ENCODE measurements at places on chromosomes 5 and 9.
A peak's percentile ranks its signal among the peaks of the same experiment; 100 is the strongest.

DNA sequence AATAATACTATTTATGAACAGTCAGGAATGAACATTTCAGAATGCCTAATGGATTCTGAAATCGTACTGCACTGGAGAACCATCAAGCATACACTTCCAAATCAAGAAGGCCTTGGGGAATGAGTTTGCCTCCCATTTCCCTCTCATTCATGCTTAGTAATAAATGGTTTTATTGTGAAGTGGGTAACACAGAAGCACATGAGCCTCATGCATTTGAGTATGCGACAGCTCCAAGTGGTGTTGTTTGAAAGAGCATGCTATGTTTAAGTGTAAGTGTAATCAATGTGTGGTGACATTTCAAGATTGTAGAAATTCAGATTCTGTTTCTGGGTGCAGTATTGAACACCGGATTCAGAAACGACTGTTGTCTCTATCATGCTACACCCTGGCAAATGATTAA lies 60.0 kb downstream of the SGCD start:
- no peak for DNase-seq

- no peak for DNase-seq
Observed at GRCh38 chr9:130137081-130137640, 35.0 kb upstream of the NCS1 start.

- DNase-seq, result no peak
Observed at GRCh38 chr9:95833546-95834178, 41.8 kb upstream of the ERCC6L2 start.

DNA sequence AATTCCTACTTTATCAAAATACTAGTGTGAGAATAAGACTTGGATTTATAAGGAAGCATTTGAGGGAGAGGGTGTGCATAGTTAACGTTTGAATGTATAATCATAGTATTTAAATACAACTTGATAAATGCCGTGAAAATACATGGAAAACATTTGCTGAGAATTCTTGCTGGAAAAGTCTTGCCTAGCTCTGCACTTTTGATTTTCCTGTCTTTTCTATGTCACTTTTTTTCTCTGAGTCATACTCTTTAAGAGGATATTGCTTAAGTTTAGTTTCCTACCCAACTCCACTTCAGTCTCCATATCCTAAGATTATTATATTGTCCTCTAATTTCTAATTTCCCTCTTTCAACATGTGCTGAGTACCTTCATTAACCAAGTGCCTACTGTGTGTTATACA lies 616.6 kb upstream of the SEMA6A start:
- no peak for DNase-seq

- DNase-seq, result no peak
Observed at GRCh38 chr9:112218908-112219307, 43.8 kb upstream of the SUSD1 start.

DNA sequence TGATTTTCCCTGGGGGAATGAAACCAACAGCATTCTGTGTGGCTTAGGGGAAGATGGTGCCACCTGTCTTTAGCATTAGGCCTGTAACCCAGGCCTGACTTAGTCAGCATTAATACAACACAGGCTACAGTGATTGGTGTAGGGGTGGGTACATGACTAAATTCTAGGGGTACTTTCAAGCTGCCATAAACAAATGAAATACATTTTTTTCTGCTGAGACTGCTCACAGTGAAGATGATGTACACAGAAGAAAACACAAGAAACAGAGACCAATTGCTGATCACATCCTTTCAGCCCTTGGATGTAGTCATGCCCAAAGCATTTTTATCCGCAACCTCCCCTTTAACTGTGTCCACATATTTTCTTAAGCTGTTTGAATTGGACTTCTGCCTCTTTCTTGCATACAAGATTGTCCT lies 527.2 kb downstream of the KCTD16 start:
- no peak for DNase-seq

- no peak for DNase-seq
Observed at GRCh38 chr5:120901199-120901598, 437.1 kb downstream of the PRR16 start.

DNA sequence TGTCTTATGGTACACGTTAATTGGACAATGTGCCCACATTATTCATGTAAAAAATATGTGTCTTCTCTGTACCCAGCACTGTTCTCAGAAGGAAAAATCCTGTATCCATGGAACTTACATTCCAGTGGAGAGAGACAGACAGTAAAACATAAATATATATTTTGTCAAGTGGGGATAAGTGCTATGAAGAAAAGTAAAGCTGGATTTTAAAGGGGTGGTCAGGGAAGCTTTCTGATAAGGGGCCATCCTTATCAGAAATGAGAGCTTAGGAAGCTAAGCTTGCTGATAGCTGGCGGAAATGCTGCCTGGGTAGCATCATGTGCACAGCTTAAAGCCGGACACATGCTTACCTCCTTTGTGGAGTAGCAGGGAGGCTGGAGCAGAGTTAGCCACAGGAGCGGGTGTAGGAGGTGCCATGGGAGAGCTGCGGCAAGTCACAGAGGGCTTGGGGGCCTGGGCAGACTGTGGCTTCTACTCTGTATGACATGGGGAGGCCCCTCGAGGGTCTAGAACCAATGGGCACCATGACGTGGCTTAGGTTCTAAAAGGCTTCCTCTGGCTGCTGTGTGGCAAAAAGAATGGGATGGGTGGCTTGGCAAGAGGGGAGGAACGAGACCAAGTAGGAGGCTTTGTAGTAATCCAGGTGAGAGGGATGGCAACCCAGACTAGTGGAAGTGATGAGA lies 141.7 kb downstream of the FGF1 start:
- no peak for DNase-seq

DNA sequence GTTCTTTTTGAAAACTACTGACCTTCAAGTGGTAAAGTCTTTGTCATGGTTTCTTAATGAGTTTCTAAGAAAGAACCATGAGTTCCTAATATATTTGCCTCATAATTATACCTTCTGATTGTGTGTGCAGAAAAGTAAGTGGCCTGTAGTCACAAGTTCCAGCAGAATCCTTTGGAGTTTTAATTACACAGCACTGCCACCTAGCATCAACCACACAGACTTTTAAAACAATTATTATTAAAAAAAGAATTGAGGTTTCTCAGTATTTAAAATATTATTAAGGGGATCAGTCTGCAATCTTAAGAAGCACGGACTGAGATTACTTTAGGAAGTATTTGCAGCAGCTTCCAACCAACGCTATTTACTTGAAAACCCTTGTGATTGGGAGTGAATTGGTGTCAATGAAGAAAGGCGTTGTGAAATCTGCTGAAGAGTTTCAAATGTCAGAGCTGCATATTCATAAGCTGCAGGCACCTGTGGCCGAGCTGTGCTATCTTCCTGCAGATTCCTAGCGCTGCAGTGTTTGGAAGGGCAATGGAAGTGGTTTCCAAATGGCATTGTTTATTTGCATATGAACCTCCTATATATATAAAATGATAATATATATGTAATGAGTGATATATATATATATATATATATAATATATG lies 1074.2 kb upstream of the WWC1 start:
- DNase-seq, result no peak

DNA sequence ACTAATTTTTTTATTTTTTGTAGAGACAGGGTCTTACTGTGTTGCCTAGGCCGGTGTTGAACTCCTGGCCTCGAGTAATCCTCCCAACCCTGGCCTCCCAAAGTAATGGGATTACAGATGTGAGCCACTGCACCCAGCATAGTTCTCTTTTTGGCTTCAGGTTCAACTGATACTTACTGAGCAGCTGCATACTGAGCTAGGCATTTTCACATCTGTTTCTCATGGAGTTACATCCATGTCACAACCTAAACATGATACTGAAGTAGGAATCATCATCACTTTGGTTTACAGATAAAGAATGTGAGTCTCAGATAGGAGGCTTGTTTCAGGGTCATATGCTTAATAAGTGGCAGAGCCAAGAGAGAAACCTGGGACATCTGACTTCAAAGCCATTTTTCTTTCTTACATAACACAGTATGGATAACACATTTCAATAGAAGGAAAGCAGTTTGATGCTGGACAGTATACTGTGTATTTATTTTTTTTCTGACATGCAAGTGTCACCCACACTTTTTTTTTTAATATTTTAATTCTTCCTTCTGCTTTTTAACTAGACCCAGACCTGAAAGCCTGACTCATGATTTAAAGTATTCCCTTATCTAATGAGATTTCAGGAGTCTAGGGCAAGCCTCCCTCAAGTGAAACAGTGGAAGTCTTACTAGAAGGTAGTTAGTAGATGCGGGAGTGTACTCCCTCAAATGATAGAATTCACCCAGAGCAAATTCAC lies 90.8 kb downstream of the HACD4 start:
- DNase-seq, result no peak

DNA sequence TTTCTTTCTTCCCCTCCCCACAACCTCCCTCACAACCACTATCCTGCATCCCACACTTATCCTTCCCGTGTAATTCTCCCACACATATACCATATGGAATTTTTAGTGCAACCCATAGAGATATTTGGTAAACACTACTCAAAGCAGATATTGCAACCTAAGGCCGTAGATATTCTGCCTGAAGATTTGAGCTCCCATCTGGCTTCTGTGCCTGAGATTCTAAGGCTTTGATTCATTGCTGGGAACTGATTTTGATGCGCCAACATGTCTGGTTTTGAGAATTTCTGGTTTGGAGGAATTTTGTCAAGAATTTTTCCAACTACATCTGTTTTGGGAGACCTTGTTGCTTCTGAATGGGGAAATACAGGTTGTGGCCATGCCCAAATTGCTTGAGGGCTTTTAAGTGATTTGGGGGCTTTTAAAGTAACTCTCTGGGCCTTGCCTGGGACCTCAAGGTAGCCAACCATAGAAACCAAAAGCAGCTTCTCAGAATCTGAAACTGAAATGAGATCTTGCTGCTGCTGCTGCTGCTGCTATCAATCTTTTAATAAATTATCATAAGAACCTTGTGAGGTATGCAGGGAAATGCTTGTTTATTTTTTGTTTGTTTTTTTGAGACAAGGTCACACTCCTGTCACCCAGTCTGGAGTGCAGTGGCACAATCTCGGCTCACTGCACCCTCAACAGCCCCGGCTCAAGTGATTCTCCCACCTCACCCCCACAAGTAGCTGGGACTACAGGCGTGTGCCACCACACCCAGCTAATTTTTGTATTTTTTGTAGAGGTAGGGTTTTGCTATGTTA lies 36.2 kb downstream of the PLAC8L1 start:
- no peak for DNase-seq

DNA sequence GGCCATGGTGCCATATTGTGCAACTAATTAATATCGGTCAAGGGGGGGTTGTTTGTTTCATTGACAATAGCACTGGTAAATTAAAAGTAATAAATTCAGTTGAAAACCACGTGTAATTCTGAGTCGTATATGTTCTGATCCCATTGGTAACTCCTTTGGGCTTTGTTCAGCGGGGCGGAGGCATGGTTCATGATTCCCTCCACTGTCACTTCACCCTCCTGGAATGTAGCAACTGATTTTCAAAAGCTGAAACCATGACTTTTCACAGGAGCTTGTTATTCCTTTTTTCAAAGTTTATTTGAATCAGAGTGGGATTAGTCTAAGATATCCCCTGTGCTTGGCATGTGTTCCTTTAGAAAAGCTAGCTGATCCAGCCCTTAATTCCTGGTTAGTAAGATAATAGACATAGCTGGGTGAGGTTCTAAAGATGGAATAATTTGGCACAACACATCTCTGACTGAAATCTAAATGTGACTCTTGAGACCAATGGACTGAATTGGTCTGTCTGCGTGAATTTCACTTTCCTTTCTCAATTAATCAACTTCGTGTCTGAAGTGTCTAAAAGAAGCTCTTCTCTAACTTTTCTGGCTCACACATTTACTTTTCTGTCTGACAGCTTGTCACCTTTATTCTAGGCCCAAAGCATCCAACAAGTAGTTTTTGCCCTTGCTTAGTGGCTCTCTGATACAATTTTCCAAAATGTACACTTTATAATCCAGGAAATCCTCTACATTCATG lies 185.7 kb upstream of the VCAN start:
- DNase-seq, result no peak

DNA sequence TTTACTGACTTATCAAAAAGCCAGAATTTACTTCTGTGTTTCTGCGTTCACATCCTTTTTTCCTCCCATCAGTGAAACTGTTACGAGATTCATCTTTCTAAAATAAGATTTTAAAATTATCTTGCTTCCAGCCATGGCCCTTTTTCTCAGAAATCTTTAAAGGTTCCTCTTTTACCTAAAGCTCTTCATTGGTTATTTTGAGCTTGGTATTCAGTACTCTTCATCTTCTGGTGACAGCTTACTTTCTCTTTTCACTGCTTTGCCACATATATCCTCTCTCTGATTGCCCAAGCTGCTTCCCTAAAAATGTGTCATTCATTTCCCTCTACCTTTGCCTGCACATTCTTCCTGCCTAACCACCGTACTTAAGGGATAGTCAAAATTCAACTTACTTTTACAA lies 32.3 kb downstream of the TGFBR1 start:
- no peak for DNase-seq

DNA sequence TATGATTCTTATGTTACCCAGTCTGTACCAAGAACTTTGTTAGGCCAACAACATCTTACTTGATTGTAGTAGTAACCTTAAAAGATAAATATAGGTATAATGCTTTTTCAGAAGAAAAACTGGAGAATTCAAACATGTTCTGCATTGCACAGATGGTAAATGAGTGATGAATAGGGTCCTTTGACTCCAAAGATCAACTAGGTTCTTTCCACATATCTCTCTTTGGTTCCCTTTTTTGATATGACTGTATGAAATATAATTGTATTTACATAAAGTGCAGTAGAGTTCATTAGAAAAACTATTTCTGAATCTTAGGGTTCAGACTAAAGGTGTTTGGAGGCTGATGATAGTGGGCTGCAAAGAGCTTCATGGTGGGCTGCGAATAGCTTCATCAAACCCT lies 150.5 kb upstream of the CDKN2B start:
- DNase-seq, result no peak

- DNase-seq, result no peak
Observed at GRCh38 chr9:99138424-99139284, 33.7 kb downstream of the TGFBR1 start.

GRCh38 chr5:59905188-59905587 lies 11.7 kb upstream of the PDE4D start:
- no peak for DNase-seq

DNA sequence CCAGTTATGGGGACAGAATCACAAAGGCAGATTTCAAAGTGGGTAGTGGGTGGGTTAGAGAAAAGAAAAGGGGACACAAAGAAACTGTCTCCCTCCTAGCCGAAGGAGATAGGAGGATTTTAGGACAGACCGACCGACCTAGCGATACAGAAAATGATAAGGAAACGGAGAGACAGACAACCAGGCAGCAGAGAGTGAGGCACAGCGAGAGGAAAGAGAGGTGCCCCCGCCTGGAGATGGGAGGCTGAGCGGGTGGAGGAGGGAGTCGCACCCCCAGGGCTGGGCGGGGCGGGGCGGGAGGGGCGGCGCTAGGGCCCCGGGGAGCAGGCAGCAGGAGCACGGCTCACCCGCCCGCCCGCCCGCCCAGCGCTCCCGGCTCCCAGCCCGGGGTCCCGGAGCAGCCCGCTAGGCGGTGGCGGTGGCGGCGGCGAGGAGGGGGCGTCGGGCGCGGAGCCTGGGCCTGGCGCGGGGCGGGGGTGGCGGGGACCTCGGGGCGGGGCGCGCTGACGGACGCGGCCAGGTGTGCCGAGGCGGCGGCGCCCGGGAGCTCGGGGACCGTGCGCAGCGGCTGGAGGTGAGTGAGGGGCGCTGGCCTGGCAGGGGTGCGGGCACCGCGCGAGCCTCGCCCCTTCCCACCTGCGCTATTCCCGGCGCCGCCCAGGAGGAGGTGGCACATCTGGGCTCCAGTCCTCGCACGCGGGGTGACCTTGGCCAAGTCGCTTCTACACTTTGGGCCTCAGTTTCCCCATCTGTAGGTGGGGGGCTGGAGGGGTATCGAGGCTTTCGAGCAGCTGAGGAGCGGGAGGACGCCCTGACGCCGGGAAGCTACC lies 15.9 kb upstream of the SYNPO start:
- DNase-seq, result peak; percentile 8

Measured in stimulated activated CD4-positive, alpha-beta T cell treated with anti-CD3 and anti-CD28 coated beads, TNF-alpha, amount 100 ng/mL, for 1 hour (primary cell).